ENCODE measurements at places on chromosomes 6 and 20. TPM values are rescaled to one million over a fixed set of nuclear protein-coding genes. Genes with fewer than 3 reads are reported as not detected.

DNA sequence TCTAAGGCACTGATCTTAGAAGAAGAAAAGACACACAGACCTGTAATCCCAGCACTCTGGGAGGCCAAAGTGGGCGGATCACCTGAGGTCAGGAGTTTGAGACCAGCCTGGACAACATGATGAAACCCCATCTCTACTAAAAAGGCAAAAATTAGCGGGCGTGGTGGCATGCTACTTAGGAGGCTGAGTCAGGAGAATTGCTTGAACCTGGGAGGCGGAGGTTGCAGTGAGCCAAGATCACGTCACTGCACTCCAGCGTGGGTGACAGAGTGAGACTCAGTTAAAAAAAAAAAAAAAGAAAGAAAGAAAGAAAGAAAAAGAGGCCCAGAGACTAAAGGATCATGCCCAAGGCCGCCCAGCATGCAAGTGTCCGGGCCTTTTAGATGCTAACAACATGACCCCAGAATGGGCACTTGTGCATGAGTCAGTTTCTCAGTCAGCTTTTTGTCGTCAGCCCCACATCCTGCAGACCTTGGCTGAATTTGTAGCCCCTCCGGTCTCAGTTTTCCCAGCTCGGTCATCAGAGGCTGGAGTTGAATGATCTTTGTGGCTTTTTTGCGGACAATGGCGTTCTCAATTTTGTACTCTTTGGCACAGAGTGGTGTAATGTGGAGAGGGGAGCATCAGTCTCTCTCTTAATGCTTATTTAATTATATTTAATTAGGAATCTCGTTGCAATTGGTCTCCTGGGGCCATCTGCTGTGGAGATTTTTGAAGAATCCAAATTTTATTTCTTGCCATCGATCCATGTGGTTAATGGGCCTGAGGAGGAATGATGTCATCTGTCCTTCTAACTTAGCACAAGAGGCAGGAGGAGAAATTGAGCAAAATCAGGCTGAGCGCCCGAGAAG lies 30.6 kb upstream of the APCDD1L start:
- H3K27ac ChIP-seq, result no peak overlapping the region
- no peaks in the 10 kb centered on the region for H3K4me1 ChIP-seq
- H3K27me3 ChIP-seq, result no peaks in the 10 kb centered on the region
- H3K4me3 ChIP-seq, result no peak overlapping the region

- H3K27me3 ChIP-seq, result no peaks in the 10 kb centered on the region
- DNase-seq, result no peak
- H3K36me3 ChIP-seq, result peaks cover 6% of the 10 kb centered on the region
- peaks cover 3% of the 10 kb centered on the region for H3K4me1 ChIP-seq
Measured at GRCh38 chr20:4702562-4703280, 19.0 kb upstream of the PRND start.

DNA sequence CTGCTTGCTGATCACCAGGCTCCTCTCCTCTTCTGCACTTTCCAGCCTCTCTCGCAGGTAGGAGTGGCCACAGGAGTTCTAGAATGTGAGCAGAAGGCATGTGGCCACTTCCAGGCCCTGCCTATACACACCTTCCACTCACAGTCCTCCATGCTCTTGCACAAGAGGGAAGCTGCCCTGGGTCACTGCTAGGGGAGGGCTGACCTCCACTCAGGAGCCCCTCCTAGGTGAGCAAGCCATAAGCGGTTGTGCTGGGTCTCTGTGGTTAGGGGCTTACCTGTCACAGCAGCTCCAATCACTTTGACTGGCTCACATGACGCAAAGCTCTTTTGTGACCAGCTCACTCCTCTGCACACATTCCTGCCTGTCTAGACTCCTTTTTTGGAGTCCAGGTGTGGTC lies 68.2 kb downstream of the TMEM242 start:
- H3K4me1 ChIP-seq, result no peaks in the 10 kb centered on the region
- DNase-seq, result no peak
- H3K36me3 ChIP-seq, result no peaks in the 10 kb centered on the region
- H3K27me3 ChIP-seq, result peaks cover 16% of the 10 kb centered on the region
- no peak overlapping the region for H3K4me3 ChIP-seq

GRCh38 chr6:22067122-22067521 lies 229.7 kb downstream of the PRL start:
- no peaks in the 10 kb centered on the region for H3K4me1 ChIP-seq
- H3K27ac ChIP-seq, result no peak overlapping the region
- no peak for DNase-seq
- H3K4me3 ChIP-seq, result no peak overlapping the region
- H3K27me3 ChIP-seq, result no peaks in the 10 kb centered on the region

DNA sequence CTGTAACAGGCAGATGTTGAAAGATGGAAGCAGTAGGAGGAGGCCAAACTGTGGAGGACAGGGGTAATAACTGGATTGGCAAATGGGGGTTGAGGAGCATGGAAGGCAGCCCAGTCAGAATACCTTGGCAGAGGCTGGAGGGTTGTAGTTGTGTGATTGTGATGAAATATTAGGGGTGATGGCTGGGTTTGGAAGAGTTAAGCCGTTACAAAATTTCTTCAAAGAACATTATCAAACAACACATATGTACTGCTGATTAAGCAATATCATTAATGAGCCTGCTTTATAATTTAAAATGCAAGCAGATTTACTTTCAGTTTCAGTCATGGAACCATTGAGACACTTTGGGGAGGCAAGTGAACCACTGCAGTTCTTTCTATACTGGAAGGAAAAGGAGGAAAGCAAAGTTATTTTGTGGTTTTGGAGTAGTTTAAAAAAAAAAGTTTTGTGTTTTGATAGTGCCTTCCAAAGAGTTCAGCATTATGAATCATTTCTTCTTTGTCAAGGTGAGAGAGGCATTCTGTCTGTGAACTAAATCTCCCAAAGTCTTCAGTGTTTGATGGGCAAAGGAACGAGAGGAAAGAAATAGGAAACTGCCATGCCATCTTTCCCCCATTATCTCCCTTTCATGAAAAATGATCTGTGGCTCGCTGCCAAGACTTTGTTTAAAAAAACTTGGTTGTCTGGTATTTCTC lies 20.7 kb downstream of the FOXO3 start:
- H3K27me3 ChIP-seq, result no peaks in the 10 kb centered on the region
- DNase-seq, result peak; percentile 91
- H3K4me3 ChIP-seq, result peak overlapping the region; percentile 34
- peak overlapping the region; percentile 67 for H3K27ac ChIP-seq

DNA sequence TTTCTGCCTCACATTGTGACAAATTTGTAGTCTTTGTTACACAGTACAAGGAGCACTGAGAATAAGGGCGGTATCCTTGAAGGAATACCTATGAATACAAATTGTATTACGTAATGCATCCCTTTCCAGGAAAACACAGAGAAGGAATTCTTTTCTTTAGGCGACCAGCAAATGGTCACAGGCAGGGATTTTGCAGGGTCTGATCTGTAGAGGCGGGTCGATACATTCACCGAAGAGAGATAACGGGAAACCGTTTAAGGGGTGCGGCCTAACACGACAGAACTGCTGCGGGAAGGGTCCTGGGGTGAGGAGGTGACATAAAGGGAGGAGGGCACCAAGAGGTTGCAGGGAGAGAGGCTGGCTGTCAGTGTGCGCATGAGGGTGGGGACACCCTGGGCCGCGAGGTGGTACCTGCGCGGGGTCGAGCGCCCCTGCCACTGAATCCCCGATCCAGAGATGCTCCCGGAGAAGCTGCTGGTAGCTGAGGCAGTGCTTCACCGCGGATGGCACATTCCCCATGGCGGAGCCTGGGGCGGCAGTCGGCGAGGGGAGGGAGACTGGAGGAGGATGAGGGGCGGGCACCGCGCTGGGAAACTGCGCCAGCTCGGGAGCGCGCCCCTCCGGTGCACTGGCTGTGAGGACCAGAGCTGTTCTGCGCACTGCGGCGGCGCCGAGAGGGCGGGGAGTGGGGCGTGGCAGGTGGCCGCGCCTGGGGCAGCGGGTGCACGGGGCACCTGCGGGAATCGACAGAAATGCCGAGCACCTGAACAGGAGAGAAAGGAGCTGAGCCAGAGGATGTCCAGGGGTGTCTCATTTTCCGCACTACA lies at the start of gene HMGCLL1:
HMGCLL1 (minus strand) TSS at position 656 of the 827 bp plus-strand sequence; CDS start at position 519, 137 bp downstream.
- no peaks in the 10 kb centered on the region for H3K27me3 ChIP-seq
- no peak for DNase-seq
- H3K27ac ChIP-seq, result no peak within 1 kb of the TSS
- no peaks in the 10 kb centered on the region for H3K4me1 ChIP-seq

GRCh38 chr6:10400330-10400729 lies 14.5 kb downstream of the TFAP2A start:
- H3K36me3 ChIP-seq, result no peaks in the 10 kb centered on the region
- no peak overlapping the region for H3K4me3 ChIP-seq
- no peak overlapping the region for H3K27ac ChIP-seq
- peaks cover 3% of the 10 kb centered on the region for H3K27me3 ChIP-seq

- no peaks in the 10 kb centered on the region for H3K27me3 ChIP-seq
Measured at GRCh38 chr6:157358287-157358686, 22.7 kb upstream of the ZDHHC14 start.

DNA sequence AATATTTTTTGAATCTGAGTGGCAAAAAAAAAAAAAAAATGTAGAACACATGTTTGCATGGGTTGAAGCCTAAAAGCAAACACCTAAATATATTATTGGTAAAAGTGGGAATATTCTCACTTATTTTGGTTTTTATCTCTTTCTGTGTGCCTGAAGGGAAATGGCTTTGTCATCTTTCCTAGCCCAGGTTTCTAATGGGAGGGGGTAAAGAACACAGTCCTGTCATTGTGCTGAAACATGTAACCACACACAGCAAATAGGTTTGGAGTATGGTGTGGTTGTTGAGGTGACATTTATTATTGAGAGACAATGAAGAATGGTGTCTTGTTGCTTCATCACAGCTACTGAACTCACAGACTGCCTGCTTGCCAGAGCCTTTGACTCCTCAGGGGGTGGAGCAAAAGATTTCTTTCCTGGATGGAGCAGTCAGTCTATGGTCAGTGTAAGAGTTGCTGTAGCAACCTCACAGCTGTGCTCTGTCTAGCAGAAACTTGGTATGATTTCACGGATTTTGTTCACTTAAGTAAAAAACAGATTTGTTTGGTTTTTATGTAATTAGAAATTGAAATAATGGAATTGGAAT lies 70.2 kb downstream of the CEP57L1 start:
- H3K4me3 ChIP-seq, result no peak overlapping the region
- H3K27ac ChIP-seq, result no peak overlapping the region
- DNase-seq, result peak; percentile 74
- no peaks in the 10 kb centered on the region for H3K27me3 ChIP-seq
- H3K36me3 ChIP-seq, result no peaks in the 10 kb centered on the region
- no peaks in the 10 kb centered on the region for H3K4me1 ChIP-seq

DNA sequence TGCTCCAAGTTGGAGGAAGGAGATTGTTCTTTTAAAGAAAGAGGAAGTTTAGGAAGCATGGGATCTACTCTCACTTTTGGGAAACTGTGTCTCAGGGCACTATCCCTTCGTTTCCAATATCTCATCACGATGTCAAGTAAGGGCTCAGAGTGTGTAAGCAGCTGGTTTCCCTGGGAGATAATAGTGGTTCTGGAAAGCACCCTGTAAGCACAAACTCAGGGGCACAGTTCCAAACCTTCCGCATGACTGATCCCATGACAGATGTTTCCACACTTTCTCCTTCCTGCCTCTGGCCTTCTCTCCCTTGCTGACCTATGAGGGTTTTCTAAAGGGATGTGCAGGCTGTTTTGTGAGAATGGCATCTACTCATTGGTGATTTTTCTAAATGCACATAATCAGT lies 33.9 kb downstream of the ADTRP start:
- H3K36me3 ChIP-seq, result no peaks in the 10 kb centered on the region
- peak; percentile 86 for DNase-seq
- no peak overlapping the region for H3K27ac ChIP-seq
- no peaks in the 10 kb centered on the region for H3K4me1 ChIP-seq

- H3K36me3 ChIP-seq, result no peaks in the 10 kb centered on the region
- H3K27me3 ChIP-seq, result no peaks in the 10 kb centered on the region
- no peak for DNase-seq
- no peak overlapping the region for H3K27ac ChIP-seq
Measured at GRCh38 chr6:22647719-22648118, 78.4 kb downstream of the HDGFL1 start.

GRCh38 chr6:21371676-21372171 lies 221.8 kb upstream of the SOX4 start:
- H3K27me3 ChIP-seq, result no peaks in the 10 kb centered on the region
- peak; percentile 84 for DNase-seq
- H3K36me3 ChIP-seq, result no peaks in the 10 kb centered on the region
- H3K27ac ChIP-seq, result no peak overlapping the region
- H3K4me3 ChIP-seq, result no peak overlapping the region

DNA sequence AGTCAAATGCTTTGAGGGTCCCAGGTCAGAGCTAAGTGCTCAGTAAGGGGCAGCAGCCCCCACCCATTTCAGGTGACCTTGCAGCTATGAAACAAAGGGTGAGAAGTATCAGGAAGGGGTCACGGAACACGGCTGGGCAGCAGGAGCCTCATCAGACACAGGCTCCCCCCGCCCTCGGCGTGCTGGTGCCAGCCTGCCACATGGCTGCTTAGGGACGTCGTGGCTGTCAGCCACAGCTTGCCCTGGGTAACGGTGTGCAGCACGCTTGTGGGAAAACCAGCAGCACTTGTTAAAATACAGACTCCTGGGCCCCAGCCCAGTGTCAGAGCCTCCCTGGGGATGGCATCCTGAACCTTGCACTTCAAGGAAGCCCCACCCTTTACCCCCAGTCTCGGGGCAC lies 39.3 kb downstream of the SSR1 start:
- no peaks in the 10 kb centered on the region for H3K4me1 ChIP-seq
- H3K4me3 ChIP-seq, result no peak overlapping the region
- DNase-seq, result no peak
- no peak overlapping the region for H3K27ac ChIP-seq
- no peaks in the 10 kb centered on the region for H3K27me3 ChIP-seq
- no peaks in the 10 kb centered on the region for H3K36me3 ChIP-seq

GRCh38 chr20:52033313-52033712 lies 158.3 kb downstream of the ZFP64 start:
- H3K36me3 ChIP-seq, result no peaks in the 10 kb centered on the region
- H3K4me3 ChIP-seq, result no peak overlapping the region
- no peaks in the 10 kb centered on the region for H3K4me1 ChIP-seq
- no peak overlapping the region for H3K27ac ChIP-seq
- no peaks in the 10 kb centered on the region for H3K27me3 ChIP-seq

VPS52 gene
- 75.6 TPM for polyA plus RNA-seq

RIMS4 gene
- 0.03 TPM for polyA plus RNA-seq

MYCT1 gene
- 0.08 TPM for polyA plus RNA-seq

DEFB128 gene
- polyA plus RNA-seq, result not detected

PTCRA gene
- not detected for polyA plus RNA-seq

OR2H1 gene
- polyA plus RNA-seq, result not detected

PARD6B gene
- polyA plus RNA-seq, result 0.30 TPM

CST2 gene
- 0.12 TPM for polyA plus RNA-seq

Measured in fibroblast of lung (primary cell).